ENCODE measurements at places on chromosomes 6 and 20. TPM values are rescaled to one million over a fixed set of nuclear protein-coding genes. Genes with fewer than 3 reads are reported as not detected.

Gene PGC
- total RNA-seq, result 0.08 TPM

Gene LST1
- not detected for total RNA-seq

Gene TRAPPC3L
- total RNA-seq, result not detected

Gene DYNLT2
- total RNA-seq, result 0.67 TPM

Gene UBD
- total RNA-seq, result 0.61 TPM

Gene RNF182
- total RNA-seq, result 3.1 TPM

Gene PACRG
- total RNA-seq, result not detected

Gene DEFB124
- 0.38 TPM for total RNA-seq

Gene ECI2
- 66.1 TPM for total RNA-seq

Gene TAGAP
- not detected for total RNA-seq
